ENCODE measurements at places on chromosomes 1 and 21.
A peak's percentile ranks its signal among the peaks of the same experiment; 100 is the strongest.

GRCh38 chr1:167418391-167418790 lies 99.9 kb downstream of the CD247 start:
- no peak for DNase-seq

DNA sequence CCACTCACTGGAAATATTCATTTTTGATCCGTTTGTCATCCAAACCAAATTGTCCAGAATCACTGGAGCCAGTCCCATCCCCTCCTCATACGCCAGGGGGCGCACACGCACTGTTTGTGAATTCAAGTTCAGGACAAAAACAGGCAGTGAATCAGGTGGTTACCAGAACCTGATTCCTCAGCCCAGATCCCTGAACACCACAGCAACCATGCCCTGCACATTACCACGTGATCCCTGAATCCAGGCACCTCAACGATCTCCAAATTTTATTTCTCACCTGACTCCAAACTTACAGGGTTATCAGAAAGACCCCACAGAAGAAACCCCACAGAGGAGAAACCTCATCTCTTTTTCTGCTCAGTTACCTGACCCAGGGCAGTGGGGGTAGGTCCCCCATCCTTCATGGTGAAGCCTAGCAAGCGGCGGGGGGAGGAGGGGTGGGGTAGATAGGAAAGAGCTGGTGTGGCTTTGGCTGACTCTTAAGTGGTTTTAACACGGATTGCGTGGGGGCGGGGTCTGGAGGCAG lies 1.4 kb upstream of the PTPRF start:
- DNase-seq = peak; percentile 88

- no peak for DNase-seq
Observed at GRCh38 chr1:199096591-199096990, 457.8 kb downstream of the PTPRC start.

GRCh38 chr1:7247791-7248548 lies 462.7 kb downstream of the CAMTA1 start:
- no peak for DNase-seq

DNA sequence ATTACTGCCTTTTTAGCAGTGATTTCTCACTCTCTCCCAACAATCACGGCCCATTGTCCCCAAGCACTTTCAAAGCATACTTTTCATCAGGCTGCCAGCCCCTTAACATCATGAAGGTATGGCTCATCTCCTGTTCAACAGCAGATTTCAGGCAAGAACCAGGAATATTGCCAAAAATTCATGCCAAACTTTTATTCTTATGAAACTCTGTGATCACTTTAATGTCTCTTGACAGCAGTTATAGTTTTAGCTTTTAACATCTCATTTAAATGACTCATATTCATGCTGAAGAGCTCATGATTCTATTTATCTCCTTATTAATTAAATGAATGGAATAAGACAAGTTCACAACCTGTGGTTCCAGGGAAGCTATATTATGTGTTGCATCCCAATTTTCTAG lies 235.1 kb downstream of the GRIK1 start:
- no peak for DNase-seq

GRCh38 chr1:230707732-230708630 lies 5.9 kb downstream of the AGT start:
- no peak for DNase-seq

DNA sequence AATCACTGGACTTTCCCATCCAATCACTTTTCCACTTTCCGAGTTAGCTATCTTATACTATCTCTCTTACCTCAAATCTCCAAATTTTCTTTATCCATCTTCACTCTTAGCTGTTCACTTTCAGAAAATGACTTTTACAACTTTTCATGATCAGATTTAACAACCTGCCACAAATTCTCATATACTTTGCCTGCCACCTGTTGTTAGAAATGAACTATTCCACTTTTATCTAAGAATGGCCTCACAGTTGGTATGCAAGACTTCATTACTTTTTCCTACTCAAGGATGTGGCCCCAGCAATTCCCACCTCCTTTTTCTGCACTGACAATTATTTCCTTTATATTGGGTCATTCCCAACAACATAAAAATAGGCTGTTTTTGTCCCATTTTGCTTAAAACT lies 93.6 kb upstream of the DEPDC1 start:
- DNase-seq = no peak

- peak; percentile 32 for DNase-seq
Observed at GRCh38 chr1:236107121-236107907, 35.0 kb upstream of the GPR137B start.

DNA sequence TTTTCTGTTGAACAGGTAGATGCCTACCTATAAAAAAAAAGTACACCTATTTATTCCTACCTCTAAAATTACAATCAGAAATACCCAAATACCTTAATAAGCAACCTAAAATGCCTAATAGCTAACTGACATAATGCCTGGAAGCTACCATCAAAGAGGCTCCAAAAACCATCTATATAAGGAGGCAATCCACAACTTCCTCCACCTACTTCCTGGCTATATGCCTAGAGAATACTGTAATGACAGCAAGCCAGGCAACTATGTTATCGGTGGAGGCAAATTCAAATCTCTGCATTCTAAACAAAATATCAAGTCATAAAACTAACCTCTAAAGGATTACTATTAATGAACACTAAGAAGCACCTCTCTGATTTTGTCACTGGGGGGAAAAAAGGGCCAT lies 10.1 kb downstream of the ZNF644 start:
- DNase-seq = peak; percentile 24

- peak; percentile 77 for DNase-seq
Observed at GRCh38 chr1:169858467-169858866, 35.2 kb downstream of the SCYL3 start.

GRCh38 chr1:42765832-42766740 lies 742 bp downstream of the P3H1 start:
- DNase-seq = peak; percentile 86

DNA sequence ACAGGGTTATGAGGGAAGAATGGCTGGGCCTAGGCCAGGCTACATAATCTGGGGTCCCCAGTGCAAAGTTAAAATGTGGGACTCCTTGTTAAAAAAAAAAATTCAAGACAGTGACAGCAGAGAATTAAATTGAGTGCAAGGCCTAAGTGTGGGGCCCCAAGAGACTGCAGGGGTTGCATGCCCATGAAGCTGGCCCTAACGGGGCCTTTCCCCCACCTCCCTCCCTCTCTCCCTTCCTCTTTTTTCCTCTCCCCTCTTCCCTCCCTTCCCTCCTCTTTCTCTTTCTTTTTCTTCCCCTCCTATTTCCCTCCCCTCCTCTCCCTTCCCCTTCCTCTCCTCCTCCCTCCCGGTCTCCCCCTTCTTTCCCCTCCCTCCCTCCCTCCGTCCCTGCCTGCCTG lies 266.7 kb downstream of the LMO4 start:
- no peak for DNase-seq

DNA sequence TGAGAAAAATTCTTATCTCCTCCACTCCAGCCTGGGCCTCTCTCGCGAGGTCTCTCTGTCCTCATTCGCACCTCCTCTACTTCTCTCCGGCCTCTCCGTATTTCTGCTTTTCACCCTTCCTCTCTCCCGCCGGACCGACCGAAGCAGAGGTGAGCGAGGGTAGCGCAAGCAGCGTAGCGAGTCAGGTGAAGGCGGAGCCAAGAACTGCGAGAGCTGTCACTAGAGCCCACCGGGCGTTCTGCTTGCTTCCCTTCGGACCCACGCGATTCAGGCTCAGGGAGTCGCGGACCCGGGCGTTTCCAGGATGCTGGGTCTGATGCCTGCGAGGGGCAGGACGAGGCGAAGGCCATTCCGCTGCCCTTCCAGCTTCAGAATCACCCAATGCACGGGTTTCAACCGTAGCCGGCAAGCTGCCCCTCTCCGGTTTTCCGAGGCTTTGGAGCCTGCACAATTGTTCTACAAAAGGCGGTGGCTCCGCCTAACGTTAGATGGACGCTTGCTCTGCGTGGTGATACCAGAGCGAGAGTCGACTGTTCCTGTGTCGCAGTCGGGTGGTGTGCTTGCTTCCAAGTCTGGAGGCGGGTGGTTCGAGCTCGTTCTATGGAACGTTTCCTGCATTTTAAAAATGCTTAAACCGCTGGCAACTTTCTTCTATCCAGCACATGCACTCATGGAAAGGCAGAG lies 310.2 kb downstream of the FAM72C start:
- no peak for DNase-seq

DNA sequence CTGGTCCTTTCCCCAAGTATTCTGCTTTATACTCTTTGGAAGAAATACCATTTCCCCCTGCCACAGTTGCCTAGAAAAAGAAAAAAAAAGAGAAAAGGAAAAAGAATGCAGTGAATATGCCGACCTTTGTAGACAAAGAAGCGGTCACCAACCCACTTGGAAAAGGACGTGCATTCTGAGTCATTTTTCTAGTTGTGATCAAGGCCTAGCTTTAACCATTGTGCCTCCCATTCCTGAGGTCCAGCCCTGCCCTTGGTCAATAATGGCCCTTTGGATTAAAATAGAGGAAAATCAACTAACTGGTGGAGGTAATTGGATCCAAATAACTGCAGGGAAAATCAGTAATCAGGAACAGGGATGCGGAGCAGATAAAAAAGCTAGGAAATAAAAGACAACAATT lies 24.8 kb downstream of the S1PR1 start:
- DNase-seq = no peak

All from M059J (cell line).